ENCODE measurements at places on chromosomes 16 and 17. TPM values are rescaled to one million over a fixed set of nuclear protein-coding genes. Genes with fewer than 3 reads are reported as not detected.

DNA sequence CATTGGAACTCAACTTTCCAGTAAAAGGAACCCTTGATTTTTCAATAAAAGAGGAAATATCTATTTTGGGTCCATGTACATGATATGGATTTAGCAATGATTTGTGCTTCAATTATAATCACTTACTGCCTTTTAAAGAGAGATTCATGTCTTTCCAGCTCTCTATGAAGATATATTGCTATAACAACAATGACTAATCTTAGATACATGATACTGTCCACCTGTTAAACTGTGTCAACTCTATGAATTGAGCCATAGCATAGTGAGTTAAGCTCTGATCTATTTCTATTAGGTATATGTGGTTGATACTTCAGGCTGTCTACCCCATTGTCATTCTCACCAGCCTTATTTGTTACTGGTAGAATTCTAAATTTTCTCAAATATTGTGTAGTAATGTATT is 15.0 kb upstream of the MPHOSPH6 start:
- no peak for DNase-seq

GRCh38 chr17:81392909-81393654 is 2.2 kb upstream of the BAHCC1 start:
- DNase-seq = peak; percentile 48

DNA sequence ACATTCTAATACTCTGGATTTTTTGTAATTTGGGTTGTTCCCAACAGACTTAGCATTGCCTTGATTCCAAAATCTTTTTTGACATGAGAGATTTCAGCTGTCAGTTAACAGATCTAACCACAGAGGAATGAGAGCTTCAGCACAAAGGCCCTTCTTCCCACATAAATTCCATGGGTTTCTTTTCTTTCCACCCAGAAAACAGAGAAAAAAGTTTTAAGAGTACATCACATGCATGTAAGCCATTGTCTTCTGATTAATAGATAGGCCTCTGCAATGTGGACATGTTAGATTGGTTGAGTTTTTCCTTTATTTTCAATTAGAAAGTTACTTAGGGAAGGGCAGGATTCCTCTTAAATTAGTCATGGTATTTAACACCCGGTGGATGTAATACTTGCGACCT is 939 bp downstream of the MYH8 start:
- no peak for DNase-seq

- peak; percentile 15 for DNase-seq
Measured at GRCh38 chr17:39231091-39231561, 5.4 kb upstream of the STAC2 start.

- no peak for DNase-seq
Measured at GRCh38 chr16:68744744-68745280, 7.7 kb downstream of the CDH1 start.

- DNase-seq = no peak
Measured at GRCh38 chr17:27413315-27413714, 42.9 kb upstream of the KSR1 start.

VTN gene
- 0.56 TPM for polyA plus RNA-seq

DLG4 gene
- 109 TPM for polyA plus RNA-seq

MARVELD3 gene
- polyA plus RNA-seq = 3.4 TPM

CSH1 gene
- not detected for polyA plus RNA-seq

MEOX1 gene
- polyA plus RNA-seq = not detected

Data from brain (organoid and tissue), 16 donors.